ENCODE measurements at places on chromosomes 16 and 17.

GRCh38 chr17:34703533-34703932, 124.2 kb downstream of the TMEM132E start:
- DNase-seq, result peak; percentile 73

- no peak for DNase-seq
Observed at GRCh38 chr16:17026600-17027242, 444.0 kb downstream of the XYLT1 start.

- peak; percentile 63 for DNase-seq
Observed at GRCh38 chr17:35084987-35085386, 21.5 kb upstream of the RFFL start.

- no peak for DNase-seq
Observed at GRCh38 chr16:29806641-29807425, 504 bp downstream of the MAZ start.

- no peak for DNase-seq
Observed at GRCh38 chr17:32292094-32292493, 26.5 kb downstream of the RHBDL3 start.

GRCh38 chr16:76976101-76976500, 214.9 kb upstream of the MON1B start:
- DNase-seq, result no peak

All from HT-29 (cell line).